Activated CD8-positive, alpha-beta memory T cell treated with anti-CD3 and anti-CD28 coated beads, Interleukin-2, amount 50 U/mL, for 48 hours (primary cell): ENCODE measurements at places on chromosomes 13 and 19.

DNA sequence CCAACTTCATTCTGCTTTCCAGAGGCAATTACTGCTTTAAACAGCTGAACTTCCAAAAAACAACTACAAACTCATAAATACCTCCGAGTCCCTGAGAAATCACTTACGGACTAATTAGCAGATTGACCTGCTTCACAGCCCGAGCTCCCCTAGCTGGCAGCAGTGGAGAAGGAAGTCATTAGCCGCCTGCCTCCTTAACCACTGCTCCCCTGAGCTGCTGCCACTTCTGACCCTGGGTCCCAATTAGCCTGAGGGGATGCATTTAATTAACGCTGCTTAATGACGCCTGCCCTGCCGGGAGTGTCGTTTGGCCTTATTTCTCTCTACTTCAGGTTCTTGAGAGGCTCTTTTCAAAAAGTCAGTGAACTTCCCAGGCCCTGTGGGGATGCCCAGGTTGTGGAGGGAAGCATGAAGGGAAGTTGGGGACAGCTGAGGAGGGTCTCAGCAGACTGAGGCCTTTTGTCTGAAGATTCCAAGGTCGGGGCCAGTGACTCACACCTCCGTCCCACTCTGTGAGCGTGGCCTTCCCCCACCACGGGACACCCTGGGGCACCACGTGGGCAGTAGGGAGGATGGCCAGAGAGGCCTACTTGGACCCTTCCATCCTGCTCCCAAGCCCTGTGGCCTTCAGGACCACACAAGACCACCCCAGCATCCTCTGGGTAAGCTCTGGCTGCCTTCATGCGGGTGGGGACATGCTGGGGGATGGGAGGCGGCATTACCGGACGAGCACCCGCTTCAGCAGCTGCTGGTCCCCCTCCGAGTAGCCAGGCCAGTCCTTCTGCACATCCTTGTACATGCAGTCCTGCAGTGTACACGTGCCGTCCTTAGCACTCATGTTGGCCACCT, 19.8 kb upstream of the ISYNA1 start:
- no peak for DNase-seq

GRCh38 chr19:21587117-21587461, 81.7 kb downstream of the ZNF429 start:
- DNase-seq, result no peak

GRCh38 chr13:90447734-90448101, 899.8 kb upstream of the MIR17HG start:
- DNase-seq, result no peak

DNA sequence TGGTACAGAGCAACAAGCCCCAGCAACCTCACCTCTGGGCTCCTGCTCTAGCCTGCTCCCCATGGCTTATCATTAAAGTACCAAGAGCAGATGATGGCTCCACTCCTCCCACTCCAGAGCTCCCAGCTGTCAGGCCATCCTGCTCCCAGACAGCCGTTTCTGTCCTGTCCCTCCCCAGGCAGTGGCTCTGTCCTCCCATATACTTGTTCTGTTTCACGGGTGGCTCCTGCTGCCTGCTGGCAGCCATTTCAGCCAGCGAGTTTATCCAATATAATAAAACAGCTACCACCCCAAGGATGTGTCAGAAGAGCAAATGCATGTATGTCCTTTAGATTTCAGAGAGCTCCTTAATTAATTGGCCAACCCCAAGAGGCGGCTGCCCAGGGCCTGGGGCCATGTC, 79.4 kb upstream of the VSTM2B start:
- DNase-seq, result no peak

GRCh38 chr19:57682226-57682766, 519 bp downstream of the ZNF551 start:
- DNase-seq, result no peak

DNA sequence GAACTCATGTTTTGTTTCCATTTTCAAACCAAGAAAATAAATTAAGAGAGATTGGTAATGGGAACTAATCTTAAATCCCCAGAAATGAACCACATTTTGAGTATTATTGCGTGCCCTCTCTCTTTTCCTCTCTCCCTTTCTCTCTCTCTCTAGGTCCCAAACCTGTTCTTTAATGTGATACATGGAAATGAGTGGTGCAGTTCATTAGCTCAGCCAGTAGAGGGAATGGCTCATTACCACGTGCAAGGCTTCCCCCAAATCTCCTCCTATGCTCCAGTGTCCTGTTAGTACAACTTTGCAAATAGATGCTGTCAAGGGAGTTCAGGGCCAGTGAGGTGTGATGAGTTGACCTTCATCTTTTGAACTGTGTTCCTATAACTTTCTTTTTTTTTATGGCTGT, 178.4 kb downstream of the FGF9 start:
- no peak for DNase-seq
